Caudate nucleus (tissue), 63 donors: ENCODE measurements at places on chromosomes 1 and 21.

- DNase-seq: no peak
Measured at GRCh38 chr1:153566414-153567371, 1.0 kb upstream of the S100A2 start.

- no peak for DNase-seq
Measured at GRCh38 chr1:204438628-204439027, 27.0 kb upstream of the PPP1R15B start.

GRCh38 chr1:57341721-57342120, 82.1 kb downstream of the DAB1 start:
- DNase-seq: no peak

DNA sequence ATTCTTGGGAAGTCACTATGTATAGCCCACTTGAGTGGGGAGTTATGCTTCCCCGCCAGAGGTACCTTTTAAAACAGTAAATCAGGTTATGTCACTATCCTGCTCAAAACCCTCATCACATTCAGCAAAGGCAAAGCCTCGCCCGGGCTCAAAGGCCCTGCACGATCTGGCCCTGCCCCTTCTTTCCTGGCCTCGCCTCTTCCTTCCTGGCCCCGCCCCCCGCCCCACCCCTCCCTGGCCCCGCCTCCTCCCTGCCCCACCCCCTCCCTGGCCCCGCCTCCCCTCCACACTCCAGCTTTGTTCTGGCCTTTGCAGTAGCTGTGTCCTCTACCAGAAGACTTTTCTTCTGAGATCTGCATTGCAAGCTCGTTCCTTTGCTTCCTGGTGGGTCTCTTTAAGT, 6.6 kb downstream of the LDLRAD2 start:
- no peak for DNase-seq

- DNase-seq: no peak
Measured at GRCh38 chr1:32774950-32775634, 42.1 kb downstream of the YARS1 start.
